Muscle of leg (tissue), 16 donors: ENCODE measurements at places on chromosomes 5 and 9.

DNA sequence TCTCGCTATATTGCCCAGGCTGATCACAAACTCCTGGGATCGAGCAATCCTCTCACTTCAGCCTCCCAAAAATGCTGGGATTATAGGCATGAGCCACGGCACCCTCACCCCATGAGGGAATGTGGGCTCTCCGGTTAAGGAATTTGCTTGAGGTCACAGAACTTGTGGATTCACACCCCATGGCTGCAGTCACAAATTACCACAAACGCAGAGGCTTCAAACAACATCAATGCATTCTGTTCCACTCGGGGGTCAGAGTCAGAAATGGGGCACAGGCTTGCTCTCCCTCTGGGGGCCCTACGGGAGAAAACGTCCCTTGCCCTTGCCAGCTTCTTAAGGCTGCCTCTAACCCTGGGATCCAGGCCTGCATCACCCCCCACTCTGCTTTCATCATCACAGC is 12.2 kb upstream of the SPINK4 start:
- no peak for DNase-seq

GRCh38 chr5:172482156-172483020 is 28.1 kb upstream of the SH3PXD2B start:
- DNase-seq = no peak

- no peak for DNase-seq
Measured at GRCh38 chr5:171946000-171946781, 60.2 kb downstream of the FBXW11 start.

DNA sequence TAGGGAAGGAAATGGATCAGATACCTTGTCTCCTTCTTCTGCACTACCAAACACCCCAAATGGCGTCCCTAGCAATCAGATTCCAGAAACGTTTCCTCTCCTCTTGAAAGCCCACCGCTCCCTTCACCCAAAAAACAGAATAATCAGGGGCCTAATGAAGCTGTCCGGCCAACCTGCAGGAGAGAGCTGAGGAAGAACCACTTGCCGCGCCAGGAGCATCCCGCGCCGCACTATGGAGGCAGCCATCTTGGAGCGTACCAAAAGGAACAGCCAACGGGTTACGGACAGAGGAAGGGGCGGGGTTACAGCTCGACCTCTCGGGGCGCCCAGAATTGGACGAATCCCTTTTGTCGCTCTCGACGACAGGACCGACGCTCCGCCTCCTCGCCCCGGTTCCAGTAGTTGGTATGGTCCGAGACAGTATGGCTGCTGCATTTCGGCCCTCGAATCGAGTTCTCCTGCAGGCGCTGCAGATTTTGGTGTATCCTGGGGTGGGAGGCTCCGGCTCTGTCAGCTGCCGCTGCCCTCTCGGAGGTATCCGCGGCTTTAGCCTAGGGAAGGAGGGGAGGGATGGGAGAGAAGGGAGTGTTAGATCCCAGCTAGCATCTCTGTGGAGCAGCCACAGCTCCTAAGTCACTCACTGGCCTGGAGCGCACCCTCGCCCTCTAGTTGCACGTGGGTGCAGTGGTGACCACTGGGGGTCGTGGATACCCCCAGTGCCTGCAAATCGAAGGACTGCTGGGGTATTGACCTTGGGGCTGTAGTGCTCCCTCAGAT is at the start of the genes MRPS27 and PTCD2:
Gene MRPS27 (minus strand): TSS at position 265 of the 777 bp plus-strand sequence. CDS start 19 bp downstream, at position 246.
Gene PTCD2 (plus strand): TSS at position 398 of the 777 bp plus-strand sequence. CDS start 10 bp downstream, at position 408.
- peak; percentile 99 for DNase-seq

- peak; percentile 84 for DNase-seq
Measured at GRCh38 chr5:1497795-1498622, 25.8 kb downstream of the LPCAT1 start.
